ENCODE measurements at places on chromosomes 6 and 20. TPM values are rescaled to one million over a fixed set of nuclear protein-coding genes. Genes with fewer than 3 reads are reported as not detected.

The FERMT1 gene
- total RNA-seq, result 13.2 TPM

The EYA2 gene
- total RNA-seq, result 0.24 TPM

The UTRN gene
- 11.5 TPM for total RNA-seq

The ASCC3 gene
- 23.4 TPM for total RNA-seq

The ADISSP gene
- 20.1 TPM for total RNA-seq

The PRICKLE4 gene
- total RNA-seq, result 1.6 TPM

The ACTL10 gene
- 1.4 TPM for total RNA-seq

Data from epithelial cell of alveolus of lung (primary cell).